ENCODE measurements at places on chromosomes 6 and 20. TPM values are rescaled to one million over a fixed set of nuclear protein-coding genes. Genes with fewer than 3 reads are reported as not detected.

Gene CNPY3
- total RNA-seq = 49.0 TPM

Gene PAK5
- total RNA-seq = not detected

Gene MRAP2
- not detected for total RNA-seq

Gene DACT2
- total RNA-seq = 1.8 TPM

Gene CD24
- 0.49 TPM for total RNA-seq

Gene TRIM15
- total RNA-seq = 0.24 TPM

Gene MUC21
- not detected for total RNA-seq

Gene SLC22A2
- total RNA-seq = not detected

Gene LY6G6F
- total RNA-seq = not detected

Gene MAP7
- total RNA-seq = 1.1 TPM

Gene ENPP3
- total RNA-seq = 1.4 TPM

Gene SAMD3
- total RNA-seq = 2.5 TPM

Gene UNC5CL
- 1.2 TPM for total RNA-seq
